ENCODE measurements at places on chromosomes 7 and 10. TPM values are rescaled to one million over a fixed set of nuclear protein-coding genes. Genes with fewer than 3 reads are reported as not detected.

Gene FAS
- total RNA-seq = 41.0 TPM

Gene PHKG1
- not detected for total RNA-seq

Gene LRIT1
- not detected for total RNA-seq

Gene TEX47
- total RNA-seq = not detected

Gene NODAL
- not detected for total RNA-seq

Gene RAB19
- total RNA-seq = not detected

Gene MET
- total RNA-seq = 15.2 TPM

Gene SLC35G1
- total RNA-seq = 3.4 TPM

Gene JCAD
- 40.3 TPM for total RNA-seq

Gene TMEM139
- total RNA-seq = not detected

Gene CDNF
- 7.4 TPM for total RNA-seq

Gene NRF1
- 22.6 TPM for total RNA-seq

Gene TMEM270
- total RNA-seq = not detected

Gene GJD4
- not detected for total RNA-seq

Gene ADCY1
- 2.5 TPM for total RNA-seq

Gene CYCS
- 21.6 TPM for total RNA-seq

Gene CDHR3
- 8.8 TPM for total RNA-seq

Gene ANXA8L1
- 179 TPM for total RNA-seq

Gene CAMK1D
- 12.8 TPM for total RNA-seq

Gene ASIC3
- total RNA-seq = 3.7 TPM

Gene GPRIN2
- 5.6 TPM for total RNA-seq

Gene GPR26
- total RNA-seq = not detected

Gene ZNF679
- total RNA-seq = not detected

Gene FAM25G
- total RNA-seq = not detected

Gene CACNA2D1
- total RNA-seq = 16.9 TPM

Gene C10orf53
- not detected for total RNA-seq

Gene COL28A1
- 5.4 TPM for total RNA-seq

Gene SMO
- total RNA-seq = 22.1 TPM

Gene CDC14C
- total RNA-seq = not detected

Gene UBE2D4
- total RNA-seq = 25.5 TPM

Gene CUBN
- 4.4 TPM for total RNA-seq

Gene ASAH2
- 2.5 TPM for total RNA-seq

All from vagina (tissue), 2 donors.